ENCODE measurements at places on chromosomes 11 and 22.
A peak's percentile ranks its signal among the peaks of the same experiment; 100 is the strongest.

GRCh38 chr22:46942799-46943785, 180.6 kb downstream of the TBC1D22A start:
- DNase-seq, result peak; percentile 61

GRCh38 chr11:81072273-81072672, 1631.4 kb upstream of the TENM4 start:
- DNase-seq, result no peak

GRCh38 chr11:77617892-77618291, 19.7 kb downstream of the CLNS1A start:
- no peak for DNase-seq

GRCh38 chr11:47950396-47950795, 30.0 kb upstream of the PTPRJ start:
- DNase-seq, result peak; percentile 27

DNA sequence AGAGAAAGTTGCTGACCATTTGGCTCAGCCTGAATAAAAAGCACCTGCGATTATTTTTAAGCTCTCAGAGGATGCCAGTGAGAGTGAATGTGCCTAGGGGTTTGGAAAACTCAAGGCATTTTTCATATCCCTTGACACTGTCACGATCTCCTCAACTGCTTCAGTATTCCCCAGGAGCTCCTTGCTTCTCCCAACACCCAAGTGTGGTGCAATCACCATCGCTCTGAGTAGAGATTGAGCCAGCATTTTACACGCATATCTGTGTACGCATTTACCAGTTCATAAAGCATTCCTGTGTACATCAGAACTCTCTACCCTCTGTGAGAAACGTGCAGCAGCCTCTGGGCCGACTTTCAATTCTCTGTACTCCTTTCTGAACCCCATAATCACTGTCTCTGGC, 1.3 kb downstream of the SRRD start:
- no peak for DNase-seq

- no peak for DNase-seq
Measured at GRCh38 chr11:5550440-5551095, 2.2 kb upstream of the OR52H1 start.

DNA sequence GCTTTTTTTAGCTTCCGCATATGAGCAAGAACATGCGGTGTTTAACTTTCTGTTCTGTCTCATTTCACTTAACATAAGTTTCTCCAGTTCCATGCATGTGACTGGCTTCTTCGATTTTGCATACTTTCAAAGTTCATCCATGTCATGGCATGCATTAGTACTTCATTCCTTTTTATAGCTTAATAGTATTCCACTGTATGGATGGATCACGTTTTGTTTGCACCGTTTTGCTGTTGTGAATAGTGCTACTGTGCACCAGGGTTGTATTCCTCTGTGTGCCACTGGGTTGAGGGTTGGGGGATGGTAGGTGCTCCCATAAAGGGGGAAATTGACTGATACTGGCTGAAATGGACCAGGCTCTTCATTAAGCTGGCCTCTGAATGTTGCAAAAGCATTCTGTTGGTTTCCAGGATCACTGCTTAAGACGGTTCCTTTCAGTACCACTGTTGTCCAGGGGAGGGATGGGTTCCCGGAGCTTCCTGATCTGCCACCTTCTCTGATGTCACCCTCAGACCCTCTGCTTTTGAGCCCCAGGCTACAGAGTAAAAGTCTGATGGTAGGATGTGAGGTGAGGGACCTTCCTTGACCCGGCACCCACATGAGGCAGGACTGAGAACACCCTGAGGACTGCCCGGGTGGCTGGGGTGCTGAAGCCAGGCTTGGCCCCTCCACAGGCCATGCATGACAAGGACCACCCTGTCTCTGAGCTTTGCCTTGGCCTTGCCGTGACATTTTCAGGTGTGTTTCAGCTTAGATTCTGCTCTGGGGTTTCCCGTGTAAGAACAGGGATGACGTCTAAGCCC, 24.4 kb downstream of the DGCR6L start:
- no peak for DNase-seq

GRCh38 chr11:8699903-8700302, 17.3 kb downstream of the RPL27A start:
- DNase-seq, result no peak

DNA sequence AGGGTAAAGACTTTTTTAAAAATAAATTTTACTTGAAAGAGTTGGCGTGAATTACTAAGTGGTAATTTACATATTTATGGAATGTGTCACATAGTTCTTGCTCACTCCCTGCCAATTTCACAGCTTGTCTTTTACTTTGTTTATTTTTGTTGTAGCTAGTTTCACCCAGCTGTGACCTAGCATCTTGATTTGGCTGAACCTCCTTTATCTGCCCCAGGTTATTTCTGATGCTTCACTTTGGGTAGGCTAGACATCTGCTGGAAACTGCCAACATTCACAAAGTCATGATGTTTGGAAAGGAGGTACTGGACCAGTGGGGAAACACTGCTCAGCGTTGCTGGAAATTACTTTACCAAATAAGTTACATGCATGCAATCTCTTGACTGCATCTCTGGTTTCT, 1676.0 kb upstream of the RAG2 start:
- DNase-seq, result no peak

All from heart left ventricle (tissue), 16 donors.